Stimulated activated CD4-positive, alpha-beta T cell treated with anti-CD3 and anti-CD28 coated beads, TNF-alpha, amount 100 ng/mL, for 1 hour (primary cell): ENCODE measurements at places on chromosomes 1 and 21.

DNA sequence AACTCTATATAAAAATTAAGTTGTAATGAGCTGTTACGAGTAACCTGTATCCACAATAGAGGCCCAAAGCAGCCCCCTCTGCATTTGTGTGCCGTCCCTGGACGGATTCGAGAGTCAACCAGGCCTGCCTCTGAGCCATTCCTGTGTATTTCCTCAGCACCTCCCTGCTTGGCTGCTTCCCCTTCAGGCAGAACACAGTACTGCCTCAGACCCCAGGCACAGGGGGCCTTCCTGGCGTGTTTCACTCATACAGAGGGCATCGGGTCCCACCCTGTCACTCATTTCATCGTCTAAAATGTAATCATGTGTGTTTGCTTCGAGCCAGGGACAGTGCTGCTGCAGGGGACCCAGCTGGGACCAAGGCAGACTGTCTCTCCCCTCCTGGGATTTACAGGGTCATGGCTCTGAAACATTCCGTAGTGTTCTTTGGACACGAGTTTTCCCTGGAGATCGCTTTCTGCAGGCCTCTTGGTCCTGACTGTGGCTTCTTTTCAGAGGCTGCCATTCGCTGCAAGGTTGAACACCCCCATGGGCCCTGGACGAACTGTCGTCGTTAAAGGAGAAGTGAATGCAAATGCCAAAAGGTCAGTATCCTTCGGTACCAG lies 19.4 kb downstream of the LGALS8 start:
- DNase-seq, result no peak

DNA sequence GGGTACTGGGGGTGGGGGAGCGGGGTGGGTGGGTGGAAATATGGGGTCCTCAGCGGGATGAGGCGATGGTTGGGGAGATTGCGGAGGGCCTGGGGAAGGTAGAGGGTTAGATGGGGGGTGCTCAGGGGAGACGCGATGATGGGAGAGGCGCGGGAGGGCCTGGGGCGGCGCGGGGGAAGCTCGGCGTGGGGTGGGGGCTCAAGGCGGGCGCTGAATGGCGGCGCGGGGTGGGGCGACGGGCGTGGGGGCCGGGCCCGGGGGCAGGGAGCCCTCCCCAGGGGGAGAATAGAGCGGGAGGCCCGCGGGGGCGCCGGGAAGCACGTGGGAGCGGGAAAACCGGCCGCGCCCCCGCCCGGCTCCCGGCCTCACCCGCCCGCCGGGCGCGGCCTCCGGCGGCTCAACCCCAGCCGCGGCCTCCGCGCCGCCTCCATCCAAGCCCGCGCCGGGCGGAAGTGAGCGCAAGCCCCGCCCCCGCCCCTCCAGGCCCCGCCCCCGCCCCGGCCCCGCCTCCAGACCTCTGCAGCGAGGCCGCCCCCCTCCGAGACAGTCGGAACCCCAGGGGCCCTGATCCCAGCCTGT lies at the start of gene FAAP20:
TSS of gene FAAP20 (minus strand) at position 454 of the 579 bp plus-strand sequence. CDS start at position 431, 23 bp downstream.
- no peak for DNase-seq

GRCh38 chr1:160925652-160926244 lies 28.9 kb downstream of the ITLN2 start:
- no peak for DNase-seq

- no peak for DNase-seq
Measured at GRCh38 chr1:44353604-44354003, 1.5 kb downstream of the ERI3 start.

DNA sequence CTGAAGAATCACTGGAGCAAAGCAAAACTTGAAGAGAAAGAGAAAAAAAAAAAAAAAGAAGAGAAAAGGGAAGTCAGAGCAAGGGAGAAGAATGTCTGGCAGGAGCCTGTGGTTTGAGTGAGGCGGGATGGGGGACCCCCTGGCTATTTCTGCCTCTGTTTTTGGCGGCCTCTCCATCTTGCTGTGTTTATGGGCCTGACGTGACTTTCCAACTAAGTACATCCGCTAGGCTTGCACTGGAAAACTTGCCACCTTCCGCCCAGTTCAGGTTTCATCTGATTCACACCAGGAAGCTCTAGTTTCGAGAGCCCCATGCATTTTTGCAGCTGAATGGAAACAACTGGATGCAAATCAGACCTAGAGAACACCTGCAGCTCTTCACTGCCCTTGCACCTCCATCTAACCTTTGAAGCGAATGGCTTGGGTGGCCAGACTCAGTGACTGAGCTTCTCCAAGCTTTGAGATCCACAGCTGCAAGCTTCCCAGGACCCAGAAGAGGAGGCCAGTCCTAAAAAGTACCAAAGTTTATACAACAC lies 28.0 kb downstream of the TBX15 start:
- DNase-seq, result no peak
